ENCODE measurements at places on chromosomes 2 and 18.

GRCh38 chr2:163436963-163437362 is 298.8 kb downstream of the FIGN start:
- DNase-seq, result no peak

GRCh38 chr2:224722250-224722649 is 6.1 kb upstream of the CCDC195 start:
- DNase-seq, result no peak

DNA sequence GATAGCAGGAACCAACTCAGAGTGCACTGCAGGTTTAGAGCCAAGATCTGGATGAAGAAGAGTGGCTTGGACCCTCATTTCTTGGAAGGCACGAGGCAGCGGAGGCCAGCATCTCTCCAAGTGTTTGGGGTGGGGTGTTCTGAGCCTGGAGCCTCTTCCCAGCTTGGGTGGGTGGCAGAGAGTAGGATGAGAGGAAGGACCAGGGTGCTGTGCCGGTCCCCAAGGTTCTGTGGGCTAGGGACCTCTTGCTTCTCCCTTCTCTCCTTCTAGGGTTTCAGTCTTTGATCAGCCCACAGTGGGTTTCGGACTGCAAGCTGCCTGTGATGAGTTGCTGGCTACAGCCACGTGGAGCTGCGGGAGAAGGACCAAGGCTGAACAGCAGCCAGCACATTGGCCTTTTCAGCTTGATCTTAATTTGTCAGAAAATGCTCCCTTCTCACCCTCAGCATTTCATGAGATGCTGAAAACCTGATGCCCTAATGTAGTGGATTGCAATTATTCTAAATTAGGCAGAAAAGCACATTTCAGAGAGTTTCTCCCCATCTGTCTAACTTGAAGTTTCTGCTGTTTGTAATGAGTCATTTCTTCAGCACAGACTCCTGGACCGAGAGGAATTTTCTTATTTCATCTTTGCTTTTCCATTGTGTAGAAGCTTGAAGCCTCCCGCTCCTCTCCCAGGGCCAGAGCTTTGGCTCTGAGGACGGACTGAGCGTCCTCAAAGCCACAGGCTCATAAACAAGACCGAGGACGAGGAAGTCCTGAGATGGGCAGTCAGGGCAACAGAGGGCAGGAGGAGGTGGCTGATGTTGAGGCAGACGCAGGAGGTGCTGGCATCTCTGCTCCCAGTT is 99.1 kb upstream of the HDAC4 start:
- no peak for DNase-seq

DNA sequence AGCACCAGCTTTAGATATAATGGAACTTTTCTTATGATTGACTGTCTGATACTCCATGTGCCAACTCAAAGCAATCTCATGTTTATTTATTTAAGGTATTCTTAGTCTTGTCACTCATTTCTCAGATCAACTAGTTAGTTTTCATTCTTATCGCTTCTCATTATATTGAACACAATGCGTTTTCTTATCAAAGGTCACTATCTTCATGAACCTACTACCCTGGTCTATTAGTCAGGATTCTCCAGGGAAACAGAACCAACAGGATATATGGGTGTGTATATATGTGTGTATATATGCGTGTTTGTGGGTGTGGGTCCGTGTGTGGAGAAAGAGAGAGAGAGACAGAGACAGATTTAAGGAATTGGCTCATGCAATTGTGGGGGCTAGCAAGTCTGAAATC is 619.9 kb downstream of the ZEB2 start:
- no peak for DNase-seq

DNA sequence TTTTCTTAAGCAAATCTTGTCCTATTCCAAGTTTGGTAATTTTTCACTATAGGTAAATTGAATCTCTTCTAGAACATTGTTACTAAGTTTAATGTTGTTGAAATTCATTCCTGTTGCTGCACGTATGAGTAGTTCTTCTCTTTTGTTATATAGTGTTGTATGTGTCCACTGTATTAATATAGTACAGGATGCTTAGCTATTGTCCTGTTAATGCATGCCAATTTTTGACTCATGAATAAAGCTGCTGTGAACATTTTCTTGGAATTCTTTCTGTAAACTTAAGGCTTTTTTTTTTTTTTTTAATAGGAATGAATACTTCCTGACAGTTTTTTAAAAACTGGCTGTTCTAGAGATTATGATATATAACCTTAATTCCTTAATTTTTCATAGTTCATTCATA is 326.9 kb downstream of the SLC4A3 start:
- DNase-seq, result no peak

GRCh38 chr2:68767996-68768395 is 33.4 kb downstream of the ARHGAP25 start:
- DNase-seq, result no peak

- DNase-seq, result no peak
Measured at GRCh38 chr18:27838225-27838624, 338.7 kb downstream of the CDH2 start.

DNA sequence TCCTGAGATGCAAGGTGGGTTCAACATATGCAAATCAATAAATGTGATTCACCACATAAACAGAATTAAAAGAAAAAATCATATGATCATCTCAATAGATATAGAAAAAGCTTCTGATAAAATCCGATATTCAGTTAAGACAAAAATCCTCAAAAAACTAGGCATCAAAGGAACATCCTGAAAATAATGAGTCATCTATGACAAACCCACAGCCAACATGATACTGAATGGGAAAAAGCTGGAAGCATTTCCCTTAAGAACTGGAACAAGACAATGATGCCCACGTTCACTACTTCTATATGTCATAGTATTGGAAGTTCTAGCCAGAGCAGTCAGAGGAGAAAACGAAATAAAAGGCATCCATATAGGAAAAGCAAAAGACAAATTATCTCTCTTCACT is 80.4 kb downstream of the MYO3B start:
- DNase-seq, result no peak

DNA sequence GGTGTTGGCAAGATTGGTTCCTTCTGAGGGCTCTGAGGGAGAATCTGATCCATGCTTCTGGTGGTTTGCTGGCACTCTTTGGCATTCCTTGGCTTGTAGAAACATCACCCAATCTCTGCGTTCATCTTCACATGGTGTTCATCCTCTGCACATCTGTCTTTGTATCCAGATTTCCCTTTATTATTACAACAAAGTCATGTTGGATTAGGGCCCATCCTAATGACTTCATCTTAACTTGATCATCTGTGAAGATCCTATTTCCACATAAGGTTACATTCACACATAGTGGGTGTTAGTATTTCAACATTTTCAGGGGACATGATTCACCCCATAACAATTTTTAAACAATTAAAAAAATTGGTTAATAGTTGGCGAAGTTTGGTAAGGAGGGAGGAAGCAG is 177.4 kb upstream of the CWC22 start:
- no peak for DNase-seq

- DNase-seq, result no peak
Measured at GRCh38 chr2:215110918-215111317, 27.5 kb downstream of the ABCA12 start.

DNA sequence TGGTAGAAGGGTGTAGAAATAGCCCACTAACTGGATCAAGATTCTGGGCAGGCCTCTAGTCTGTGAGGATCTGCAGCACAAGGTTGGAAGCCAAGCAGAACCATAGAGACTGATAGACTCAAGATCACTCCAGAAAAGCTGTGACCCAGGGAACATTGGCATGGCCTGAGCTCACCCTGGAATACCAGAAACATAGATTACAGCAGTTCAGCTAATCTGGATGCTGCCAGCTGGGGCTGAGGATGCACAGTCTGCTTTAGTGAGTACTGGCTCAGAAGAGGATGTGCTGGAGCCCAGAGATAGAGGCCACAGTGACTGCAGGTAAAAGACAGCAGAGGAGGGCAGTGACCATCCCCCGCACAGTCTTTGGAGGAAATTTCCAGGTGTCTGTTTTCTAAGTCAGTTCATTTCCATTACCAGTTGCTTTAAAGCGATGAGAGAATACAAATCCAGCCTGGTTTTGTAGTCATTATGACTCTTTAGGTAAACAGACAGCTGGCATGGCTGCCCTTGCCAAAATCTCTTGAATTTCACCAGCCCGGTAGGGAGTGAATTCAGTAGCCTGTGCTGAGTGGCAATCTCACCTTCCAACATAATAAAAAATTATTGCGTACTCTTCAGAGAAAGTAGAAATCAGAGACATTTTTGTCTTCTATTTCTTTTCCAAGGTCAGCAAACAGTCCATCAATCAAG is 119.2 kb downstream of the ANTXR1 start:
- no peak for DNase-seq
